Thymus (tissue), 14 donors: ENCODE measurements at places on chromosomes 11 and 22. TPM values are rescaled to one million over a fixed set of nuclear protein-coding genes. Genes with fewer than 3 reads are reported as not detected.

Gene TMPRSS5
- 0.28 TPM for total RNA-seq

Gene MRPL11
- total RNA-seq: 84.3 TPM

DNA sequence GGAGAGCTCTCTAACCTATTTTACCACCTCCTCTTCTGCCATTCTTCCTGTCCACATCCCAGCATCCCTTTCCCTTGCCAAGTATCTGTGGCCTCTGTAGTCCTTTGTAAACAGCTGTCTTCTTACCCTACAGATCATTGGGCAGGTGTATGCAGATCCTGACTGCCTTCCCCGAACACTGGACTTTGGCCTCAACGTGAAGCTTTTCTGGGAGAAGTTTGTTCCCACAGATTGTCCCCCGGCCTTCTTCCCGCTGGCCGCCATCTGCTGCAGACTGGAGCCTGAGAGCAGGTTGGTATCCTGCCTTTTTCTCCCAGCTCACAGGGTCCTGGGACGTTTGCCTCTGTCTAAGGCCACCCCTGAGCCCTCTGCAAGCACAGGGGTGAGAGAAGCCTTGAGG, 17.3 kb downstream of the PIK3IP1 start:
- DNase-seq: no peak

DNA sequence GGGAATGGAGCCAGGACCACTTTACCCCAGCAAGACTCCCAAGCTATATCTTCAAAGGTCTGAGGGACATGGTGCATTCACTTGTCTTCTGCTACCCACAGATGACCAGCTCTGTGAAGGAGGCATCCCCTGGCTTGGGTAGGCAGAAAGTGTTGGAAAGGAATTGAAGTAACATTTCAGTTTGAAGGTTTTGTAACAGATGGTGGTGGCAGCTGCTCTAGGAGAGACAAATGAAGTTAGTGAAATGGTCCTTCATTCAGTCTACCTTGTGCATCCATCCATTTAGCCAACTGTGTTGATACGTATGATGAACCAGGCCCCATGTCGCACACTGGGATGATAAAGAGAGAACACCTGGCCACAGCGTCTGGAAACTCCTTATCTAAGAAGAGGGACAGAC, 140.5 kb downstream of the COMMD9 start:
- no peak for DNase-seq

DNA sequence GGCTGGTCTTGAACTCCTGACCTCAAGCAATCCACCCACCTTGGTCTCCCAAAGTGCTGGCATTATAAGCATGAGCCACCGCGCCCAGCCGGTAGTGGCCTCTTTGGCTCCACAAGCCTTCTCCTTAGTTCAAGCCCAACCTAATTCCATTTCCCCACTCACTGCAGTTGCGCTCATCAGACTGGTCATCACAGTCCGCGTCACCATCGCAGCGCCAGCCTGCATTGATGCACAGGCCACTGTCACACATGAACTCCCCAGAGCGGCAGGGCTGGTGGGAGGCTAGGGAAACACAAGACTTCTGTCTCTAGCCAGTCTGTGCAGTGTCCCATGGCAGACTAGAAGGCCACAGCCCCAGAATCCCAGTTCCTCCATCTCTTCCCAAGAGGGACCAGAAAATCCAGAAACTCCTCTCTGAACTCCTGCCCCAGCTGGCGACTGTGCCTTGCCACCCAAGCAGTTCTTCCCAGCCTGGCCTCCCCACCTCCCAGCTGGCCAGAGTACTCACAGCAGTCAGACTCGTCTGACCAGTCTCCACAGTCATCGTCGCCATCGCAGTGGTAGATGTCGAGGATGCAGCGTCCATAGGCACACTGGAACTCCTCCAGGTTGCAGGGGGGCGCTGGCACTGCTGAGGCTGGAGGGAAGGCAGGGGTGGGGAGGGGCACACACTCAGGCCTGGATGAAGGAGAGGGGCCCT, 19.8 kb downstream of the LRP4 start:
- DNase-seq: no peak

GRCh38 chr11:102283116-102283485, 34.2 kb upstream of the BIRC3 start:
- no peak for DNase-seq

DNA sequence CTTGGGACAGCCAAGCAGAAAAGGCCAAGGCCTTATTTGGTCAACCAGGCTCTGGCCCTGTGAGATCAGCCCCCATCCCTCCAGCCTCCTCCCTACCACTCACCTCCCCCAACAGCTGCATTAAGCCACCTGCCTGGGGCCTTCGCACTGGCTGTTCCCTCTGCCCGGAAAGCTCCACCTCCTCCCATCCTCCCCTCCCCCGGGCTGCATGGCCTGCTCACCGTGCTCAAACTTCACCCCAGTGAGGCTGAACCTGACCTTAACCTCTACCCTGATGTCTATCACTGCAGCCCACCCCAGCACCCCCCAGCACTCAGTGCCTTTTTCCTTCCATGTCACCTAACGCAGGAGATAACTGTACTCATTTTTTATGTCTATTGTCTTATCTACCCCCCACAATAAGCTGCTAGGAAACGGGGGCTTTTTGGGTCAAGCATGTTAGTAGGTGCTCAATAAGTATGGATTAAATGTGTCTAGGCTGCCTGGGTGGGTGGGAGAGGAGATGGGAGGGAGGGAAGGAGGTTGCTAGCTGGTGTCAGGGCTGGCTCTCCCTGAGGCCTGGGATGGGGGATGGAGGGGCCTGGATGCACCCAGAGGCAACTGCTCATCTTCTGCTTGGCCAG, 912 bp downstream of the PTPRCAP start:
- DNase-seq: no peak

- DNase-seq: no peak
Measured at GRCh38 chr22:39283322-39284141, 35.9 kb downstream of the RPL3 start.

DNA sequence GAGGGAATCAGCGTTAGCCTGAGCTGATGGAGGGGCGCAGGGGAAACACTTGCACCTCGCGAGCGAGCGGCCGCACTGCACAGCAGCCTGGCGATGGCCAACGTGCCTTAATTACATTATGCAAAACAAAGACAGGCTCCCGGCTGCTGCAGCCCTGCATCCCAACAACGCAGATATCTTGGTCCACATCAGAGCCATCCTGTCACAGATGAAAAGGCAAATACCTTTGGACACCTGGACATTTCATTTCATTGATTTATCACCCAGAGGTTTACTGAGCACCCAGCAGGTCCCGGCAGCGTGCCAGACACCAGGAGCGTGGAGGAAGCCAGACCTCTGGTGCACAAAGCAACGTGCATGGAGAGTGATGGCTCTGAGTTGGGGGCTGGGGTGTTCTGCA, 843.0 kb downstream of the TBC1D22A start:
- DNase-seq: no peak

- no peak for DNase-seq
Measured at GRCh38 chr11:124627546-124627945, 4.9 kb downstream of the TBRG1 start.

- DNase-seq: no peak
Measured at GRCh38 chr22:29782061-29782845, 15.1 kb downstream of the UQCR10 start.

GRCh38 chr11:36818410-36818809, 220.4 kb upstream of the RAG2 start:
- DNase-seq: no peak

- DNase-seq: no peak
Measured at GRCh38 chr22:49242480-49242879, 585.2 kb downstream of the BRD1 start.

- DNase-seq: no peak
Measured at GRCh38 chr11:10400856-10401255, 54.2 kb upstream of the AMPD3 start.

DNA sequence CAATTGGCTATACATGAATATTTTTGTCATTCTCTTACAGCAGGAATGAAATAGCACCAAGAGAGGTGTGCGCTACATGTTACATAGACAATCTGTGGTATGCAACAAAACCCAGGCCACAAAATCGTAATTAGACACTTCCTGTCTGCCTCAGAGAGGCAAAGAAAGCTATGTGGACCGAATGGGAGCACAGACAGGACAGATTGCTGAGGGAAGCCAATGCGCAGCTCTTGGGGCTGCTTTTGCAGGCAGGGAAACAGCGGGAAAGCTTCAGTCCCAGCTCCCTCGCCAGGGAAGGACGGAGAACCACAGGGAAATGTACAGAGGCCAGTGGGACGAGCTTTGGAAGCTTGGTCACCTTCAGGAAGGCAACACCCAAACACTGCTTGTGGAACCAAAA, 40.9 kb downstream of the SERPINH1 start:
- DNase-seq: no peak

GRCh38 chr11:130873761-130874160, 42.5 kb downstream of the SNX19 start:
- no peak for DNase-seq

GRCh38 chr11:126658306-126659056, 303.0 kb downstream of the ST3GAL4 start:
- no peak for DNase-seq

DNA sequence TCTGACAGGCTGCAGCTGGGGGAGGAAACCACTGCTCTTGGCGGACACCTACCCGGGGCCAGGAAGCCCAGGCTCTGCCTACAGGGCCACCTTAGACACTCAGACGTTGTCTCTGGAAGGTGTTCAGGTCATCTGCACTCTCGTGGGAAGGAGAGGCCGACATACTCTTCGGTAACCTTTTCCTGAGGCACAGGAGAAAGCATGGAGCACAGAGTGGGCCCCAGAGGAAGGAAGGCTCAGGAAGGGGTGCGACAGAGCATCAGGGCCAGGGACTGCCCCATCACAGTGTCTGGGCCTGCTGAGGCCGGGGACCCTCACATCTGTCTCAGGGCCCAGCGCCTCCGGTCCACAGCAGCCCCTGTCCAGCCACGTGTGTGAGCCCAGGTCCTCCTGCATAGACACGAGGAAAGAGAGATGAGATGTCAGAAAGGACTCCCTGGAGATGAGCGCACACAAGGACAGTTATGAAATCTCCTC, 18.2 kb upstream of the TUB start:
- DNase-seq: no peak

GRCh38 chr11:63250162-63251050, 7.0 kb upstream of the SLC22A25 start:
- no peak for DNase-seq
